ENCODE measurements at places on chromosomes 5 and 9.

GRCh38 chr9:376115-376514 is 161.4 kb downstream of the DOCK8 start:
- no peak for DNase-seq

GRCh38 chr9:128485414-128485855 is 19.1 kb upstream of the GLE1 start:
- no peak for DNase-seq

DNA sequence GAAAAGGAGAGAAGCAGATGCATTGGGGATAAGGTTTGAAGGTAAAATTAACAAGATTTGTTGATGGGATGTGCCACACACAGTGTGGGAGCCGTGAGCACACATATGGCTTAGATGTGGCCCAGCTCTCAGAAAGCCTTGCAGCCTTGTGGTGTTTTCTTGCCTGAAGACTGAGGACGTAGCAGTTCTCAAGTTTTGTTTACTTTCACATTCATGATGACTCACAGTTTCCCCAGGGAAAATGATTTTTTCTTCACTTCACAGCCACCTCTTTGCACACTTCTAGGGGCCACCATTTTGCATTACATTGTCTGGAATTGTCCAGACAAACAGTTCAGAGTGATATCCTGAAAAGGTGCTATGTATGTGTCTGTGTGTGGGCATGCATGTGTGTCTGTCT is 126.2 kb downstream of the BASP1 start:
- no peak for DNase-seq

DNA sequence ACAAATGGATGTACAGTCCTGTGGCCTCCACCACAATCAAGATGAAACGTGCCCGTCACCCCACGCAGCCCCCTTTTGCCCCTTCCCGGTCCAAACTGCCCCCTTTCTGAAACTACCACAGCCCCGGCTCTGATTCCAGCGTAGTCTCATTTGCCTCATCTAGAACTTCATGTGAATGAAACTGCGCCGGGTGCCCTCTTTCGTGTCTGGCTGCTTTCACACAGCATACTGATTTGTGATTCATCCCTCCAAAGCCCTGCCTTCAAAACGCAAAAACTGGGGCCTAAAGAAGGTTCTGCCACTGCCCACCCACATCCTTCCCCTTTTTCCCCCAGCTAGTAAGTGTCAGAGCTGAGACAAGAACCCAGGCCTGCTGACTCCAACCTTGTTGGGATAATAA is 31.5 kb upstream of the NCS1 start:
- no peak for DNase-seq

DNA sequence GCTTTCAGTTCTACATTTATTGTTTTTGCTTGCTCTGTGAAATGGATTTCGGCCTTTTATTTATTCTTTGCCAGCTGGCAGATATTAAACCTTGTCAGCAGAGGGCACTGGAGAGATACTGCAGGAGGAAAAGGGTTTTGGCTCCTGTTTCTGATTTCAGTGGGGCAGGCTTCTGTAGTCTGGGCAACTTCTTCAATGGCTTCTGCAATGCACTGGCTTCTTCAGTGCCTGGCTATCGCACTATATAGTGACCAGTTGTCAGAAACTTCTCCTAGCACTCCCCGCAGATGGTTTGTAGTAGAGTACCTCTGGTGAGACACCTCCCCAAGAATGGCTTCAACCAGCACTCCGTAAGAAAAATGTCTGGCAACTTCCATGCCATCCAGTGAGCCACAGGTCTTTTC is 3.2 kb upstream of the NFX1 start:
- no peak for DNase-seq

- no peak for DNase-seq
These were observed 262.1 kb downstream of the CRB2 start for GRCh38 chr9:123617952-123618678.

Data from esophagus squamous epithelium (tissue), 5 donors.